NCI-H187 treated with DMSO at 0.1 percent for 48 hours (cell line): ENCODE measurements at places on chromosomes 16 and 17.

GRCh38 chr17:39246274-39246673 is 20.5 kb upstream of the STAC2 start:
- no peak for DNase-seq

GRCh38 chr17:48478224-48479013 is 48.4 kb upstream of the SKAP1 start:
- DNase-seq = no peak

DNA sequence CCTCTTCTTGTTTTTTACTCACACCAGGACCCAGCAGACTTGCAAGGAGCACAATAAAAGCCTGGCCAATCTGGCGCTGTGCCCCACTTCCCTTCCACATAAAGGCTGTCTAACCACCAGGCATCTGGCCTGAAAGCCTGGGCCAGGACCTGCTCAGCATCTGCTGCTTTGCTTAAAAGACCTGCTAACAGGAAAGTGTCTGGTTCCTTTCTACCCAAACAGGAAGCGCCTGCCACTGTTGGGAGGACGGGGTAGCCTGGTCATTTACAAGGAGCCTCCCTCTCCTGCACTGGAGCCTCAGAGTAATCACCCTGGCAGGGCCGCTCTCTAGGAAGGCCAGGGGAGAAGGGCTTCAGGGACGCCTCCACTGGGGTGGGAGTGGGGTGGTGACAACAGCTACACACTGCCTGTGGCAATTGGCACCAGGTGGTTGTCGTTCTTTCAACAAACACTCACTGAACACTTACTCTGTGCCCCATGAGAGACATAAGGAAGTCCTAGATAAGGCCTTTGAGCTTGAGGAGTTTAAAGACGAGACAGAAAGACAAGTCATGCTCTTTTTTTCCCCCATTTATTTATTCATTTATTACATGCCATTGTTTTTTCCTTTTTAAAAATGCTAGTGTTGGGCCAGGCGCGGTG is 6.3 kb upstream of the MMP28 start:
- no peak for DNase-seq

- DNase-seq = no peak
Measured at GRCh38 chr16:23254338-23254737, 47.8 kb upstream of the SCNN1B start.

DNA sequence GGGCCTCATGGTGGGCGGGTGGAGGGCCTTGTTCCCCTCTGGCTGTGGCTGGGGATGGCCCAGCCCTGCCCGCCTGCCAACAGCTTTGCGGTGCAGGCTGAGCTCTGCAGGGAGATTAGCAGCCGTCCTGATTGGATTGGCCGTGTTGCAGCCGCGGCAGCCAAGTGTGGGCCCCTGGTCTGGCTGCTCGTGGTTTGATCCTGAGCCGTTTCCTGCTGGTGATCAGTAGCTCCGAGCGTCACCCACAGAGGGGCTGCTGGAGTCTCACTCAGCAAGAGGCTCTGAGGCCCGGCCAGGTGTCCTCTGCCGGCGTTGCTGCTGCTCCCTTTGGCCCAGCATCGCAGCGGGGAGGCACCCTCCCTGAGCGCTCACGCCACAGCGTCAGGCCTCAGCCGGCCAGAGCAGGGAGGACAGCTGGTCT is 32.5 kb downstream of the BAIAP2 start:
- no peak for DNase-seq

GRCh38 chr16:10806698-10807097 is 11.9 kb downstream of the TVP23A start:
- DNase-seq = no peak

DNA sequence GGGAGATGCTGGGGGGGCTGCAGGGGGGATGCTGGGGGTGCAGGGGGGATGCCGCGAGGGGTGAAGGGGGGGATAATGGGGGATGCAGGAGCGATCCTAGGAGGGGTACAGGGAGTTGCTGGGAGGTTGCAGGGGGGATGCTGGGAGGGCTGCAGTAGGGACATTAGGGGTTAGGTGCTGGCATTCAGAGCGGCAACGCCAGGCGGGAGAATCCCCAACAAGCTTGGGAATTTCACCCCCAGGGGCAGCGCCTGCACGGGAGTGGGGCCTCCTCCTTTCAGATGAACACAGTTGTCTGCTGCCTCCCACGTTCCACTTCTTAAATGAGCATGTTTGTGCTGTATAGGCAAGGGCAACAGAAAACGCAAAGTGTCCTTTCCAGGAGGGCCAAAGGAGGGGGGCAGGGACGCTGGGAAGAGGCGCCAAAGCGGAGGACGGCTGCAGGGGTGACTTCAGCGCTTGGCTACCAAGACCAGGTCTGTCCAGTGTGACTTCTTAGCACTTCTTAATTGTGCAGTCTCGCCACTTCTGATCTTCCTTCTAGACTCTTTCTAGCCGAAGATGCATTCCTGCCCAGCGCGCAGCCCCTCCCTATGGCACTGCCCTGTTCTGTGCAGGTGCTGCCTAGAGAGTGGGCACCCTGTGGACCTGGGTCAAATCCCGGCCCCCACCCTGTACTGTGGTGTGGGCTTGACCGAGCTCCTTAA is 2.0 kb upstream of the SLC6A4 start:
- DNase-seq = no peak

- no peak for DNase-seq
Measured at GRCh38 chr17:39166437-39167335, 725 bp upstream of the ARL5C start.

GRCh38 chr17:59172436-59173004 is 17.0 kb downstream of the PRR11 start:
- no peak for DNase-seq

- no peak for DNase-seq
Measured at GRCh38 chr16:69017036-69017783, 88.2 kb upstream of the HAS3 start.

DNA sequence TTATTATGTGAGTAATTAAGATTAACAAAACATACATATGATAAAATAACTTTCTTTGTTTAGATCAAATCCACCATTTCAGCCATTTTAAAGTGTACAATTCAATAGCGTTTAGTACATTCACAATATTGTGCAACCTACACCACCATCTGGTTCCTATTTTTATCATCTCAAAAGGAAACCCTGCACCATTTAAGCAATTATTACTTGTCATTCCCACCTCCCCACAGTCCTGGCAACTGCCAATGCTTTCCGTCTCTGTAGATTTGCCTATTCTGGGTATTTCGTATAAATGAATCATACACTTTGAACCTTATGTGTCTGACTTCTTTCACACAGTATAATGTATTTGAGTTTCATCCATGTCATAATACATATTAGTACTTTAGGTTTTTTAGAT is 162.5 kb upstream of the CNTNAP4 start:
- DNase-seq = no peak

DNA sequence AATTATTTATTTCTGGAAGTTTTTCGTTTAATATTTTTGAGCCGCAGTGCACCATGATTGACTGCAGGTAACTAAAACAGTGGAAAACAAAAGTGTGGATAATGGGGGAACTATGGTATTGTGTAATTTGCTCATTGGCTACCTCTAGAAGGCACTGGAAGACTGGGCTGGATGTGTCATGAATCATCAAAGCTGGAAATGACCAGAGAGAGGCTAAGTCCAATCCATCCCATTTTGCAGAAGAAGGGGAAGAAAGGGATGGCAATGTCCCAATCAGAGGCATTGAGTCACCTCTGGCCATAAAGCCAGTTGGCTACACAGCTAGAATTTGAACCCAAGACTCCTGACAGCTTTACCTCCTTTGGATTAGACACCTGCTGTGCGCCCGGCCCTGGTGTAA is 29.3 kb downstream of the GLP2R start:
- no peak for DNase-seq

- DNase-seq = no peak
Measured at GRCh38 chr16:78892951-78893733, 707.4 kb downstream of the MAF start.

DNA sequence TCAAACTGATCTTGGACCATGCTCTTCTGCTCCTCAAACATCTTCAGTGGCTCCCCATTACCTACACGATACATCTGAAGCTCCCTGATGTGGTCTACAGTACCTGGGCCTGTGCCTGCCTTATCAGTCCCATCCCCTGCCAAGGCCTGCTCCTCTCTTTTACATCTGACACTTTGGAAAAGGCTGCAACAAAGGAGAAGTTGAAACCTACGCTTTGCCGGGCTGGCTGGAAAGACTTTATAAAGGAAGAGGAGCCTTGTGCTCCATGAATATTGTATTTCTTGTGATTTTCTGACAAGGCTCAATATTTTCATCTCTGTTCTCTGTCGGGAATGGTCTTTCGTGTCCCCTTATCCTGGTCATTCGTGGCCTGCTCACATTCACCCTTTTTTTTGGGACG is 132.5 kb downstream of the XYLT1 start:
- no peak for DNase-seq

DNA sequence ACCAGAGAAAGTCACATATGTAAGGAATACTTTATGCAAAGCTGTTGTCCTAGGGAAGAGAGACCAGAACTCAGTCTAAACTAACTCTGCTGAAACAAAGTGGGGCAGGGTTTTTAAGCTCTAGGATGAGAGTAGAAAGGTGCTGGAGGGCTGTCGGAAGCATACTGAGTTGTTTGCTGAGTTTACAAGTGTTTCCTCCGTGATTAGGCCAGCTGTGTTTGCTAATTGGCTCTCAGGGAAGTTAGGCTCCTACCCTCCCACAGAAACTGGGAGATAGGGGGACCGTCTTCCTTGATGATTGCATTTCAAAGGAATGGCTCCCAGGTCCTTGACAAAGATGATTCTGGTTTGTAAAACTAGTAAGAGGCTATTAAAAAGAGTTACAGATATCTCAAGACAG is 24.4 kb upstream of the CRYM start:
- no peak for DNase-seq

DNA sequence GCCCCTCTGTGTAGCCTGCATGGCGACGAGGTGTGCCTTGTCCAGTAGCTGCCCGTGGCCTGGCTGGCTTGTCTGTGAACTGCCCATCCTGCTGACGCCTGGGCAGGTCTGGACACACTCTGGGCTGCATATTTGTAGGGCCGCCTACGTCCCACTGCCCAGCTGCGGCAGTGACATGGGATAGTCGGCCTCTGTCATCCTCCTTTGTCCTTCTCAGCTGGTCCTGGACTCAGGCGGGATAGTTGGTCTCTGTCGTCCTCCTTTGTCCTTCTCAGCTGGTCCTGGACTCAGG is 14.5 kb downstream of the CARD14 start:
- no peak for DNase-seq

DNA sequence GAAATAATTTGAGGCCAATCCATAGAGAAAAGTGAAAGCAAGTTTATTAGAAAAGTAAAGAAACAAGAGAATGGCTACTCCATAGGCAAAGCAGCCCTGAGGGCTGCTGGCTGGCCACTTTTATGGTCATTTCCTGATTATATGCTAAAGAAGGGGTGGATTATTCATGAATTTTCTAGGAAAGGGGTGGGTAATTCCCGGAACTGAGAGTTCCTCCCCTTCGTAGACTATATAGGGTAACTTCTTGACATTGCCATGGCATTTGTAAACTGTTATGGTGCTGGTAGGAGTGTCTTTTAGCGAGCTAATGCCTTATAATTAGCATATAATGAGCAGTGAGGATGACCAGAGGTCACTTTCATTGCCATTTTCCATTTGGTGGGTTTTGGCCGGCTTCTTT is 4.4 kb downstream of the DHRS7B start:
- no peak for DNase-seq

DNA sequence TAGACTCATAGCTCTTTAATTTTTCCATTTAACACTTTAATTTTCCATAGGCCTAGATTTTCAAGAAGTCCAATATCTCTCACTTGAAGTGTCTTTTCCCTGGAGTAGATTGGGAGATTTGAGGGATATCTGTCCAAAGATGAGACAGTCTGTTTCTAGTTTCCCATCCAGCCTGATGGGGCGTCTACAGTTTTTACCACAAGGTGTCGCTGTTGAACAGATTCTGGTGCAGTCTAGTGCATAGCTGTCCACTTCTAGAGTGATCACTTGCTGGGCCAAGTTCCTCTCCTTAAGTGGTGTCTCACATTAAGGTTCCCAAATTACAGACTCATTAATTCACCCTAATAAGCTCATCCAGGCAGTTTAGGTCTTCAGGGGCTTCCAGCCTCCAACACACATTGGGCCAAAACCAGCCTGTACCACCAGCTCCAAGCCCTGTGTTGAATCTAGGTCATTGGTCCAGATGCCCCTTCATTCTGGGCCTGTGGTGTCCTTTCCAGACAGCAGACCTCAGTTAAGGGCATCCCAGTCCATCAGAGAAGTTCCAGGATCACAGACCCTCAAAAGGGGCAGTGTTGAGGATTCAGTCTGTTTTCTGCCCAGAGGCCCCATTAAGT is 9.4 kb downstream of the SNX20 start:
- DNase-seq = no peak
